SK-N-SH (cell line): ENCODE measurements at places on chromosomes 12 and 14.

- DNase-seq, result no peak
Observed at GRCh38 chr14:22344673-22345072, 244.4 kb downstream of the DAD1 start.

DNA sequence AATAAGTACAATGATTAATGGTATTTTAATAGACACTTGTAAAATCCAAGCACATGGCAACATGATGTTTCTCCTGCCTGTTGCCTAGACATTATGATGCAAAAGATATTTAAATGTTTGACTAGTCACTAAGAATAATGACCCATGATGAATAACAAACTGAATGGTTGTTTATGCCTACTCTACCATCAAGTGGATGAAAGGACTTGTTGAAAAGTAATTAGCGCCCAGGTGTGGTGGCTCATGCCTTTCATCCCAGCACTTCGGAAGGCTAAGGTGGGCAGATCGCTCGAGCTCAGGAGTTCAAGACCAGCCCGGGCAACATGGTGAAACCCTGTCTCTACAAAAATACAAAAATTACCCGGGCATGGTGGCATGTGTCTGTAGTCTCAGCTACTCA is 30.7 kb downstream of the KIF21A start:
- DNase-seq, result no peak

DNA sequence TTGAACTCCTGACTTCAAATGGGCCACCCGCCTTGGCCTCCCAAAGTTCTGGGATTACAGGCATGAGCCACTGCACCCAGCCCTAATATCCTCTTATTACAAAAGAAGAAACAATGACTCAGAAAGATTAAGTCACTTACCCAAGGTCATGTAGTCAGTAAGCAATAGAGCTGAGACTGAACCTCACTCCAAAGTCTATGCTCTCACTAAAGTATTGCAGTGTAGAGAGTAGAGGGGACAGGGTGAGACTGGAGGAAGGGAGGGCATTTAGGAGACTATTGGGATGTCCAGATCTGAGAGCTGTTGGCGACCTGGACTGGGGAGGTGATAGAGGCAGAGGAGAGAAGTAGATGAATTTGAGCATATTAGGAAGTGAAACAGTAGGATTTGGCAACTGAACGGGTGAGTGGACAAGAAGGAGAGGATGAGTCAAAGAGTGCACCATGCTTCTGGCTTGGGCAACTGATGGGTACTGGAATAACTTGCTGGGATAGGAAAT is 11.8 kb downstream of the P2RX7 start:
- DNase-seq, result no peak

GRCh38 chr14:84708865-84709264 is 821.1 kb upstream of the FLRT2 start:
- no peak for DNase-seq

- DNase-seq, result no peak
Observed at GRCh38 chr14:28780843-28781820, 14.5 kb downstream of the FOXG1 start.

DNA sequence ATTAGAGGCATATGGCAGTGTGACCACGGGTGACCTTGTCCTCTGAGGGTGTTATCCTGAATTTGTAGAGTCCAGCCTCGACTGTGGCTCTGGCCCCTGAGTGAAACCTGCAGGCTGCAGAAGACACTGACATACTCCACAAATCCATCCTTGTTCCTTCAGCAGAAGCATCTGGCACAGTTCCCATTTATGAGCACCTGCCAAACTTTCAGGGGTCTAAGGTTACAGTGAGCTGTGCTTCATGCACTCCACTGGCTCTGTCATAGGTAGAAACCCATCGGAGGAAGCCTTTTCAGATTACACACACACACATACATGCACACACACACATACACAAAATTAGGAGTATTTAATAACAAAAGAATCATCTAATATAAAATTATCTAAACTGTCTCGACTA is 13.6 kb upstream of the NUAK1 start:
- no peak for DNase-seq

DNA sequence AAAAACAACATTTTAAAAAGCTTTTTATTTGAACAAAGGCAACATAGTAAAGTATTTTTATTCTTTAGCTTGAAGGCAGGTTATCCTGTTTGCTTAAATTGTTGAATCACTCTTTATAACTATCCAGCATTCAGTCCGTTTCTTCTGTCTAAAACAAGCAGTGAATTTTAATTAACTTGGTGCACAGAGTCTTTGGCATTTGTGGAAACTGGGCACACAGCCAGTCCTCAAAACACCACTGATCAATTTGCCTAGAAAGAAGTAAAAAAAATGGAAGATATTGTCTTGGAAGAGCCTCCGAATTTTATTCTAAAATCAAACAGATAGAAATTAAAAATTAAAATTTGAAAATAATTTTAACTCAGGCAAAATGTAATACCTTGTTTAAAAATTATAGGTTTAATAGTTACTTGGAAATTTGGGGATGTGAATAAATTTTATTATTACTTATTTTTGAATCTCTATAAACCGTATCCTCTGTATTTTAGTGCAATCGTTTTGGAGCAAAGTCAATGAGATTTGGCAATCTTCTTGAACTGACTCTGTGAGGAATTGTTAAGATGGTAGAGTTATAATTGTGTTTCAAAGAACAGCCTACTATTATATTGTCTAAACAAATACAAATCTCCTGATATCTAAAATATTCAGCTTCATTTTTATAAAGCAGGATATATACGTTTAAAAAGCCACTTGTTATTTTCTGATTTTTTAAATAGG is 927.0 kb downstream of the SLC16A7 start:
- DNase-seq, result no peak

DNA sequence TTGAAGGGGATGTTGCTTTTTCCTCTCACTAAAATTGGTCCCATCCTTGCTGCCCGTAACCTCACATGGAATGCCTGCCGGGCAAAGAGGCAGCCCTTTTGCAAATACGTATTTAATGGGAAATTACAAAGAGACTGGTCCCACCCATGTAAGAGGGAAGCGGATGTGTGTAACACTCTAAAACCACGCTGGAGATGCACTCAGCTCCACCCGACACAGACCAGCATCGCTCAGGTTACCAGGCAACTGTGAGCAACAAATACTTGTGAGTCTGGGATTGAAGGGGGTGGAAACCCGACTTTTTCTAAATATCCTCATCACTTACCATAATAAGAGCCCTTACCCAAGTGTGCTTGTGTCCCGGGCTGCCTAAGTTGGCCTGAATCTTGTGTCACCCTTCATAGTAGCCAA is 47.7 kb downstream of the ELK3 start:
- no peak for DNase-seq
